ENCODE measurements at places on chromosomes 1 and 21. TPM values are rescaled to one million over a fixed set of nuclear protein-coding genes. Genes with fewer than 3 reads are reported as not detected.

The SLAMF7 gene
- 0.16 TPM for total RNA-seq

DNA sequence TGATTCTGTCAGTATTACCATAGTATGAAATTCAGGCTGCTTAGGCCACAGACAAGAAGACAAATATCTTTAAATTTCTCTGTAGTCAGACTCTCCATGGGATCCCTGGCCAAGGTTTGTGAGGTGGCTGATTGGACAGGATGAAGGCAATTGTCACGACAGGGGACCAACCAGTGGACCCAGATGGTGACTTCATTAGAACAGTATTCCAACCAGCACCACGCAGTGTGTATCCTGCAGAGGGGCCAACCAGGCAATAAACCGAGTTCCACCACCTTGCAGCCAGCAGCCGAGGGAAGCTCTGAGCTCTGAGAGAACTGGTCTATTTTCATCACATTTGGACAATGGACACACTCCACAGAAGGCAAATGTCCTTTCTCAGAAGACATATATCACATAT lies 16.1 kb downstream of the DSCAM start:
- DNase-seq: no peak

- DNase-seq: no peak
These were observed 866.0 kb downstream of the LTN1 start for GRCh38 chr21:28126521-28127174.

The TARS2 gene
- 28.0 TPM for total RNA-seq

GRCh38 chr1:35190784-35191183 lies 2.2 kb downstream of the SFPQ start:
- DNase-seq: no peak

The PLK3 gene
- 6.2 TPM for total RNA-seq

All from Right ventricle myocardium superior (tissue), 1 donor.